ENCODE measurements at places on chromosomes 11 and 22.

DNA sequence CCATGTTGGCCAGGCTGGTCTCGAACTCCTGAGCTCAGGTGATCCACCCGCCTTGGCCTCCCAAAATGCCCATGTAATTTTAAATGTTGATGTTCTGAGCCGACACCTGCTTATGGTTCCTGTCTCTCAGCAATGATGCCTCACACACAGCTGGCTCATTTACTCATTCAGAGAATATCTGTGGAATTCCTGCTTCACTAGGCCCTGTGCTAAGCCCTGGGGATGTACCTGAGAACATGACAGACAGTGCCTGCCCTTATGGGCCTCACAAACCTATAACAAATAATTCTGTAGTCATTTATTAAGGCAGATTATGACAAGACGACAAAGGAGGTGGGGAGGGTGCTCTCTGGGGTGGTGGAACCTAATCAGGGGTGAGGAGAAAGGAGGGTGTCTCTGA, 93.7 kb downstream of the PRR5L start:
- DNase-seq = no peak

DNA sequence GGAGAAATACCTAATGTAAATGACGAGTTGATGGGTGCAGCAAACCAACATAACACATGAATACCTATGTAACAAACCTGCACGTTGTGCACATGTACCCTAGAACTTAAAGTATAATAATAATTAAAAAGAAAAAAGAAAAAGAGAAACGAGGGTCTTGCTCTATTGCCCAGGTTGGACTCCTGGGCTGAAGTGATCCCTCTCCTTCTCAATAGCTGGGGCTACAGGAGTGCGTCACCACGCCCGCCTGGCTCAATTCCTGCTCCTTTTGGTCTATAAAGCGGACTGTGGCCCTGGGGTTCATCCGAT, 521 bp upstream of the PTS start:
- no peak for DNase-seq

GRCh38 chr11:119361056-119361787, 14.7 kb upstream of the MFRP start:
- DNase-seq = no peak

DNA sequence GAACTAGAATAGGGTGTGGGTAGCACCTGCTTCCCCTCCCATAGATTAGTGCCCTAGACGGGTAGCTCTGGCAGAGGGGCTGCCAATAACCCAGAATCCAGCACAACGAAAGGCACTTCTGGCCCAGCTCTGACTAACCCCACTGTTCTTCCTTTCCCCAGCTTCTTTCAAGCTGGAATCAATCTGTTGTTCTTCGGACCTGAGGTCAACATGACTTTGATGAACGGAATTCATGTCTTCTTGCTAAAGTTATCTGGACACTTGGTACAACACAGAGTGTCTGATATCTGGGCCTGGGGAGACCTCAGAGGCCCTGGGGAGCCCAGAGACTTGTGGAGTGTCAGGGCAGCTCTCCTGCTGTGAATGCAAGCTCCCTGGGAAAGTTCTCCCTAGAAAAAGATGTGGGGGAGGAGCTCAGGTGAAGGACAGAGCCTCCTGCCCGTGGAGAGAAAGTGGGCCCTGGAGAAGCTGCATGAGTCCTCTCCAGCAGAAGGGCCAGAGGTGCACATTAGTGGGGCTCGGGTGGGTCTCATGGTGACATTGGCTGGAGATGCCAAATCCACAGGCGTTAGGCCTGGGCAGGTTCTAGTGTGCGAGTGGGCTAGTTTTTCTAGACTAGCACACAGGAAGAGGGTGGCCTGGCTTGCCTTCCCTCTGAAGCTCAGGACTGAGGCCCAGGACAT, 6.3 kb downstream of the KCNJ11 start:
- DNase-seq = no peak

- DNase-seq = no peak
Observed at GRCh38 chr11:130738611-130739010, 177.7 kb downstream of the SNX19 start.

- no peak for DNase-seq
Observed at GRCh38 chr11:112805658-112806057, 155.6 kb upstream of the NCAM1 start.

- no peak for DNase-seq
Observed at GRCh38 chr11:111474432-111474831, 37.8 kb downstream of the BTG4 start.

- no peak for DNase-seq
Observed at GRCh38 chr11:132821499-132821898, 710.8 kb downstream of the OPCML start.

DNA sequence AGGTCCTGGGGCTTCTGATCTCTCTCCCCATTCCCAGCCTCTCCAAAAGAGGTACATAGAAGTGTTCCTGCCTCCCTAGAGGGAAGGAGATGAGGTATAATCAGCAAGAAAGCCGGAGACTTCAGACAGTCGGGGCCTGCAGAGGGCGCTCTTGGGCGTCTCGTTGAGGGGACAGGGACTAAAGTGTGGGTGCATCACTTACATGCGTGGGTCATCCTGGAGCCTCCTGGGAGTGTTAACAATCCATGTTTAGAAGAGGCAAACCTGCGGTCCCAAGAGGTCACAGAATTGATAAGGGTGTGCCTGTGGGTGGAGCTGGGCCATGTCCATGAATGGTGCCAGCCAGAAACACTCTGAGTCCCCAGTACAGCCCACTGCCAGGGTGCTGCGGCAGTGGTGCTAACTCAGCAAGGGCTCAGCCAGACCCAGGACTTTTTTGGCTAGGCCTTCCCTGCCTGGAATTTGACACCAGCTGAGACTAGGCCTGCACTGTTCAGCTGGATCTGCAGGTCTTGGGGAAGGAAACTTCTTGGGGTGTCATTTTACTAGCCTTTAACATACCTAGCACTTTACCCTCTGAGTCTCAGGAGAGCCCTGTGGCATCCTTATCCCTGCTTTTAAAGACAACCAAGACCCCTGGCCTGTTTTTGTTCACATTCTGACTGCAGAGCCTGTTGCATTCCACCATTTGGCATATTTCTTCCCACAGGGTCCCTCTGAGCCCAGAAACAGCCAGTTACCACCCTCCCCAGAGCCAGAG, 5.5 kb downstream of the YDJC start:
- no peak for DNase-seq

GRCh38 chr22:22369964-22370270, 125.3 kb downstream of the VPREB1 start:
- no peak for DNase-seq

- DNase-seq = no peak
Observed at GRCh38 chr11:111642542-111642941, 40.3 kb downstream of the SIK2 start.
